ENCODE measurements at places on chromosomes 6 and 20. TPM values are rescaled to one million over a fixed set of nuclear protein-coding genes. Genes with fewer than 3 reads are reported as not detected.
A peak's percentile ranks its signal among the peaks of the same experiment; 100 is the strongest.

DPPA5 gene
- not detected for polyA plus RNA-seq

- peaks cover 3% of the 10 kb centered on the region for H3K4me1 ChIP-seq
- H3K4me3 ChIP-seq = no peak overlapping the region
- peak; percentile 78 for DNase-seq
- H3K36me3 ChIP-seq = no peaks in the 10 kb centered on the region
- H3K27ac ChIP-seq = no peak overlapping the region
Observed at GRCh38 chr6:111478749-111479148, 4.3 kb downstream of the REV3L start.

- H3K36me3 ChIP-seq = no peaks in the 10 kb centered on the region
- H3K4me3 ChIP-seq = no peak overlapping the region
- H3K27me3 ChIP-seq = no peaks in the 10 kb centered on the region
- H3K27ac ChIP-seq = no peak overlapping the region
- no peaks in the 10 kb centered on the region for H3K4me1 ChIP-seq
- DNase-seq = no peak
Observed at GRCh38 chr6:139109558-139109957, 25.3 kb upstream of the HECA start.

DNA sequence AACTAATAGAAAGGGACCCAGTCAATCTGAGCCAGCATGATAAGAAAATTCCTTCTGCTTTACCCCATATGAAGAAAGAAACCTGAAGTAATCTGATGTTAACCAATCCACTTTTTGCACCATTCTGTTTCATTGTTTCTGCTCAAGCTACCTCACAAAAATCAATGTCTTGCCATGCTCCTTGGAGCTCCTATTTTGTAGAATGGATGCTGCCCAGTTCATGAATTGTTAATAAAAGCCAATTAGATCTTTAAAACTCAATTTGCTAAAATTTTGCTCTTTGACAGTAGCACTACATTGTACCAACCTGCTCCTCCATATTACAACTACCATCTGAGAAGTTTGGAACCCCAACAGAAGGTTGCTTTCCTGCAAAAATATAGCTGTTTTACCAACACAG is 116.2 kb upstream of the GPR6 start:
- H3K27ac ChIP-seq = no peak overlapping the region
- no peak overlapping the region for H3K4me3 ChIP-seq
- no peaks in the 10 kb centered on the region for H3K36me3 ChIP-seq
- no peak for DNase-seq
